NCI-H1436 treated with DMSO at 0.1 percent for 48 hours (cell line): ENCODE measurements at places on chromosomes 4 and X.

- peak; percentile 48 for DNase-seq
These were observed 13.5 kb downstream of the ARHGAP24 start for GRCh38 chr4:85488416-85488815.

- no peak for DNase-seq
These were observed 53.2 kb downstream of the TSPAN5 start for GRCh38 chr4:98605216-98605615.

GRCh38 chr4:10272511-10272910 is 155.9 kb upstream of the WDR1 start:
- DNase-seq, result no peak

DNA sequence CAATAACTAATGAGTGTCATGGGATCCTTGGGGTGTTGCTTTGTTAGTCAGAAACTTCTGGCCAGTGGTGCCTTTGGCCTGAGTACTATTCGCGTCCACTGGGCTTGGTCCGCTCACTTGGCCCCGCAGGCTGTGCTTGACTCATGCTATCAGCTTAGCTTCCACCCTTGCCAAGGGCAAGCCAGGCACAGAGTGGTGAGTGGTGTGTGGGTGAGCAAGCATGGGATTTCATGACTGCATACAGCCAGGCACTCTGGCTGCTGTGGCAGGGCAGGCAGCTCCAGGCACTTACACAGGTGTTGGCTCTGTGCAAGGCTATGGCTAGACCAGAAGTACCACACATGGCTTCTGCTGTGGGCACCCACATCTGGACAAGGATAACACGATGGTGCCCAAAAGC is 1026.3 kb downstream of the PCDH19 start:
- DNase-seq, result no peak

- no peak for DNase-seq
These were observed 6.3 kb downstream of the CA5B start for GRCh38 chrX:15744181-15744867.

DNA sequence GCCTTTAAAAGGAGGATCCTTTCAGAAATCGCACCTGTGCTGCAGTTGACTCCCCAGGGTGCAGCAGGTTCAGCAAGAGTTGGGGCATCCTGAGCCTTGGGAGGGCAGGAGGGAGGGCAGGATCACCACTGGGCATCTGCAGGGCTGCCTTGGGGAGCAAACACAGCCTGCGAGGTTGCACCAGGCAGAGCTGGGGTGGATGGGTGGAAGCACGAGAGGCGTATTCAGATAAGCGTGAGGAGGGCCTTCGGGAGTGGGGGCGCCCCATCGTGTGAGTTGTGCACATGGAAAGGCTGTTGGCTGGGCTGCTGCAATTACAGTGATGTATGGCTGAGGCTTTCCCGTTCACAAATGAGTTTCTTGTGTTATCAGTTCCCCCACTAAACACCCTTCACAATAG is 55.5 kb downstream of the PSAPL1 start:
- DNase-seq, result no peak

GRCh38 chrX:25016361-25016671 is 551 bp upstream of the ARX start:
- no peak for DNase-seq

DNA sequence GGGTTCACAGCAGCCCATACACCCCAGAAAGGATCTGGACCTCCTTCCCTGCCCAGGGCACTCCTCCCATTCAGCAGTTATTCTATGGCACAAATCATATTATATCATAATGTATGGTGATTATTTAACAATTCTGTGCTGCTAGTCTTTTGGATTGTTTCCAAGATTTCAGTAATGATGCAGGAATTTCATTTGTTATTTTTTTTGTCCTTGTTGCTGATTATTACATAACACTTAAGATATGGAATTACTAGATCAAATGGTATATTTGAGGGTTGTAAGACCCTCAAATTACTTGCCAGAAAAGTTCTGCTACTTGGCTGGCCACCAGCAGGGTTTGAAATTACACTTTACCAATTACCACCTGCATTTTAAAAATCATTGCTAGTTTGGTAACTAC is 36.4 kb downstream of the QDPR start:
- DNase-seq, result no peak

GRCh38 chr4:154457471-154457870 is 34.1 kb downstream of the DCHS2 start:
- no peak for DNase-seq

DNA sequence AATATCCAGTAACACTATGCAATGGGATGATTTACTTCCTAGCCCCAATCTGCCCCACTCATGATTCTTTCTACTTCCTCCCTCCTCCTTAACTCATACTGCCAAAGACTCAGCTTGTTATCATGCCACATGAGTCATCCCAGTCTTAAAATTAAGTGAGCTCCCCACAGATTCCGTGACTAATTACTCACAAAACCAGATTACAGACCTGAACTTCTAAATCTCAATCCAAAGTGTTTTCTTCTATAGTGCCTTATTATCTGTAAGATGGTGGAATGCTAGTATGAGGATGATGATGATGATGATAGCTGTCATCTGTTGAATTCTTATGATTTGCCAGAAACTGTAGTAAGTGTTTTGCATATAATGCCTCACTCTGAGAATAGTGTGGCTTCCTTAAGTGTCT is 27.7 kb upstream of the GPC3 start:
- no peak for DNase-seq

- DNase-seq, result no peak
These were observed 54.2 kb upstream of the GIMD1 start for GRCh38 chr4:106422766-106423165.

- DNase-seq, result no peak
These were observed 13.8 kb downstream of the ATP10D start for GRCh38 chr4:47498899-47499298.
